ENCODE measurements at places on chromosomes 5 and 9. TPM values are rescaled to one million over a fixed set of nuclear protein-coding genes. Genes with fewer than 3 reads are reported as not detected.

- no peak overlapping the region for H3K4me3 ChIP-seq
- no peaks in the 10 kb centered on the region for H3K36me3 ChIP-seq
Measured at GRCh38 chr5:128498844-128499455, 39.1 kb downstream of the FBN2 start.

DNA sequence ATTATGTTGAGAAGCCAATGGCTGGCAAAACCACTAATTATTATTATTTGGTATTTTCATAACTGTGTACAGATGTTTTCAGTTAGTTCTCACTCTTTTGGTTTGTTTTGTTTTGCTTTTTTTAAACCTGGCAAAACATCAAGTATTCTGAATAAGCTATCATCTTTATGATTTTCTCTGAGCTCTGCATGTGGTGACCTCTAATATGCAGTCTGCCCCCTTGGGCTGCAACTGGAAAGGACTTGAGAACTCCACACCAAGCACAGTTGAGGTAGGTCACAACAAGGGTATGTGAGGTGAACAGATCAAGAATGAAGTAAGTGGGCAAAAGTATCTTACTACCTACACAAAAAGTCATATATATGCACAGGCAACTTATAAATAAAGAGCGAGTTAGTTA, 202.2 kb downstream of the NFIB start:
- peak; percentile 96 for DNase-seq
- H3K27me3 ChIP-seq: no peaks in the 10 kb centered on the region

- peak; percentile 85 for DNase-seq
- H3K27ac ChIP-seq: no peak overlapping the region
- H3K4me3 ChIP-seq: no peak overlapping the region
- no peaks in the 10 kb centered on the region for H3K4me1 ChIP-seq
- no peaks in the 10 kb centered on the region for H3K36me3 ChIP-seq
Measured at GRCh38 chr5:14727428-14727865, 62.9 kb downstream of the OTULIN start.

RRAGA gene
- 47.8 TPM for total RNA-seq

MARCHF11 gene
- total RNA-seq: not detected
